Neural crest cell (in vitro differentiated cells): ENCODE measurements at places on chromosomes 5 and 9. TPM values are rescaled to one million over a fixed set of nuclear protein-coding genes. Genes with fewer than 3 reads are reported as not detected.

GRCh38 chr5:167947306-167947705, 344.1 kb upstream of the WWC1 start:
- no peak for DNase-seq

DNA sequence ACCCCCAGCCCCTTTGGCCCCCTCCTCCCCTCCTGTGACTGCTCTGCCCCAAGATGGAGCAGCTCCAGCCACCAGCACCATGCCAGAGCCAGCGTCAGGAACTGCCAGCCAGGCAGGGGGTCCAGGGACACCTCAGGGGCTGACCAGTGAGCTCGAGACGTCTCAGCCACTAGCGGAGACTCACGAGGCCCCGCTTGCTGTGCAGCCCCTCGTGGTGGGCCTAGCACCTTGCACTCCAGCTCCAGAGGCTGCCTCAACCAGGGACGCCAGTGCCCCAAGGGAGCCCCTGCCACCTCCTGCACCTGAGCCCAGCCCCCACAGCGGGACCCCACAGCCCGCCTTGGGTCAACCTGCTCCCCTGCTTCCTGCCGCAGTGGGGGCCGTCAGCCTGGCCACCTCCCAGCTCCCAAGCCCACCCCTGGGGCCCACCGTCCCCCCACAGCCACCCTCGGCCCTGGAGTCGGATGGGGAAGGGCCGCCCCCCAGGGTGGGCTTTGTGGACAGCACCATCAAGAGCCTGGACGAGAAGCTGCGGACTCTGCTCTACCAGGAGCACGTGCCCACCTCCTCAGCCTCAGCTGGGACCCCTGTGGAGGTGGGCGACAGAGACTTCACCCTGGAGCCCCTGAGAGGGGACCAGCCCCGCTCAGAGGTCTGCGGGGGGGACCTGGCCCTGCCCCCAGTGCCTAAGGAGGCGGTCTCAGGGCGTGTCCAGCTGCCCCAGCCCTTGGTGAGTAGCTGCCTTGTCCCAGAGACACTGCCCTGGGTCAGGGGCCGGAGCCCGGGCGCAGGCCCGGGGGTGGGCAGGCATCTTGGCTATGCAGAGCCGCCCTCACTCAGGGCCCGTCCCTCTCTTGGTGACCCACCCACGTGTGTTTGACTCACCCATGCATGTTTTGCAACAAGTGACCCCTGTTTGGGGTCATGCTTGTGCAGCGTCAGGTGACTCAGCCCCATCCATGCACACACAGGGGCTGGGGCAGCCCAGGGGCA, 105.2 kb downstream of the WNK2 start:
- no peak for DNase-seq

GRCh38 chr9:105421864-105422263, 26.0 kb upstream of the FSD1L start:
- no peak for DNase-seq

GRCh38 chr5:6201631-6202030, 176.7 kb downstream of the MED10 start:
- DNase-seq = no peak

GRCh38 chr9:131051592-131052517, 42.9 kb downstream of the LAMC3 start:
- no peak for DNase-seq

- DNase-seq = no peak
These were observed 251.5 kb upstream of the TNC start for GRCh38 chr9:115369322-115369957.

- no peak for DNase-seq
These were observed 152.7 kb upstream of the TBCA start for GRCh38 chr5:77928776-77929300.

- DNase-seq = no peak
These were observed 282.1 kb upstream of the ATP10B start for GRCh38 chr5:161134083-161134482.

DNA sequence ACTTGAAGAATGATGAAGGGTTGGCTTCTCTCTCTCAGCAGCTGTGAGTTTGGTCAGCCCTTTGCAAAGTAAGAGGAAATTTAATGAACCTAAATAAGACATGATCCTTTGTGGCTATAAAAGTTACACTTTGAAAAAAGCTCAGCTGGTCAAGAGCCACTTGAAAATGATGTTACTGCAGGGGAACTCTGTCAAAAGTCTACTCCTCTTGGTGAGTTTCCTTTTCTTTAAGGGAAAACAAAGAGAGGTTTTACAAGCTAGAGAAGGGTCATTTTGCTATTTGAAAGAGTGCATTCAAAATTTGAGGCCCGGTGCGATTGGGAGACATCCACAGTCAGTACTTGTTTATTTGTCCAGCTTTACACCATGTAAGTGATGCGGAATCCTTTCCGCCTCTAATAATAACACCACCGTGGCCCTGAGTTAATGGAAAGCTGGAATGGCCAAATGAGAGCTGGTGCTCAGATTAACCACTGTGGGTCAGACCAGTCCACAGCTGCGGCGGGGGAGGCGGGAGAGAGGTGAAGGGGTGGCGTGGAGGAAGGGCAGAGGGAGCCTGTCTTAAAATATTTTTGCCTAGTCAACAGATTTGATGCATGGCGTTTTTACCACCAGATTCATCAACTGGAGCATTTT, 404.0 kb downstream of the TLE4 start:
- DNase-seq = peak; percentile 27

The PLPP7 gene
- total RNA-seq = 5.8 and 6.9 TPM in 2 replicates

The WNT8A gene
- total RNA-seq = not detected in 2 replicates

The CTNND2 gene
- 39.4 and 40.0 TPM in 2 replicates for total RNA-seq
